ENCODE measurements at places on chromosomes 16 and 17.

DNA sequence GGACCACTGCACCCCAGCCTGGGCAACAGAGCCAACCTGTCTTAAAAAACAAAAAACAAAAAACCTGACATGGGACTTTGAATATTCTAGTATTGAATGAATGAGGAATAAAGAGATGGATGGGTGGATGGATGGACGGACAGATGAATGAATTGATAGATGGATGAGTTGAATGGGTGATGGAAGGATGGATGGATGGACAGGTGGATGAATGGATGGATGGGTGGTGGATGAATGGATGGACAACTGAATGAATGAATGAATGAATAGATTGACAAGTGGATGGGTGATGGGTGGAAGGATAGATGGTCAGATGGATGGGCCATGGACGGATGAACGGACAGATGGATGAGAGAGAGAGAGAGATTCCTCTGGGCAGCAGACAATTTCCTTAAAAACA lies 22.8 kb upstream of the CEP20 start:
- DNase-seq = no peak

DNA sequence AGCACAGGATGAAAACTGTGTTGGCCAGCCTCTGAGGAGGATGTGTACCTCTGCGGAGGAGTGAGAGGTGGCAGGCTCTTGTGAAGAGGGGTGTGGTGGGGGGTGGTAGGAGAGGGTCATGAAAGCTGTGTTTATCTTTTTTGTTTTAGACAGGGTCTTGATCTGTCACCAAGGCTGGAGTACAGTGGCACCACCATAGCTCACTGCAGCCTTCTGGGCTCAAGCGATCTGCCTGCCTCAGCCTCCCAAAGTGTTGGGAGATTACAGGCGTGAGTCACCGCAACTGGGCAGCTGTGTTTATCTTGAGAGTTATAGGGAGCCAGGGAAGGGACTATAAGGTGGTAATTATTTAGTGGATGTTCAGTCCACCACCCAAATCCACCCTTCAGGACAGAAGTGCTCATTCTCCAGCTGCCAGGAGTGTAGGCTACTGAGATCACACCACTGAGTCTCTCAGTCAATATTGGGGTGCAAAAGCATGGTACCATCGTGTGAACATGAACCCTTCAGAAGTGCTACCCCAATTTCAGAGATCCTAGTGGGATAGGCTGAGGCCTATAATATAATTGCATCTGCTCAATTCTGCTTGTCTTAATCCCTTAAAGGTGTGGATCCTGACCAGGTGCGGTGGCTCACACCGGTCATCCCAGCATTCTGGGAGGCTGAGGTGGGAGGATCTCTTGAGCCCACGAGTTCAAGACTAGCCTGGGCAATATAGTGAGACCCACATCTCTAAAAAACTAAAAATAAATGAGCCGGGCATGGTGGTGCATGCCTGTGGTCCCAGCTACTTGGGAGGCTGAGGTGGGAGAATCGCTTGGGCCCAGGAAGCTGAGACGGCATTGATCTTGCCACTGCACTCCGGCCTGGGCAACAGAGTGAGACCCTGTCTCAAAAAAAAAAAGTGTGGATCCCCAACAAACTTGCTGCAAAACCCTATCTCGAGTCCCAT lies 788 bp upstream of the EXOC3L1 start:
- no peak for DNase-seq

DNA sequence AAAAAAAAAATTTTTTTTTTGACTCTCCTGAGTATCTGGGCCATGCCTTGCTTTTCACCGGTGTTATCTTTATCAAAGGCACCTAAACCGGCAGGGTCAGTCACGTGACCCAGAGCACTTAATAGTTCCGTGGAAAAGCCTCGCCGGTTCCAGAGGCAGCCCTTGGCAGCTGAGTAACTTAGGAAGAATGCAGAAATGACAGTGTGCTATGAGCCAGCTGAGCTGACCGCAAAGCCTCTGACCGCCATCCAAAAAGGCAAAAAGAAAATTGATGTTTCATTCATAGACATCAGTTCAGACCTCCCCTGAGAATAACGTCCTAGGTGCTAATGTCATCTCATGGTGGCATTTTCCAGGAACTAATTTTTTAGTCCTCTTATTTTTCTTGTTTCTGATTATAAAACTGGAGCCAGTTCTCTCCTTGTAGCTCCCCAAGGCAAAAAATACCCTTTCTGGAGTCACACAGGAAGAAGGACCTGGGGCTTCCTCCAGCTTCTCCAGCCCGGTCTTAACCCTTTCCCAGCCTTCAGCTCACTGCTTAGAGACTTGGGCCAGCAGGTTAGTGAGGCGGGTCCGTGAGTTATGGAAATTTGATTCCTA lies 122.6 kb downstream of the SOCS1 start:
- no peak for DNase-seq

DNA sequence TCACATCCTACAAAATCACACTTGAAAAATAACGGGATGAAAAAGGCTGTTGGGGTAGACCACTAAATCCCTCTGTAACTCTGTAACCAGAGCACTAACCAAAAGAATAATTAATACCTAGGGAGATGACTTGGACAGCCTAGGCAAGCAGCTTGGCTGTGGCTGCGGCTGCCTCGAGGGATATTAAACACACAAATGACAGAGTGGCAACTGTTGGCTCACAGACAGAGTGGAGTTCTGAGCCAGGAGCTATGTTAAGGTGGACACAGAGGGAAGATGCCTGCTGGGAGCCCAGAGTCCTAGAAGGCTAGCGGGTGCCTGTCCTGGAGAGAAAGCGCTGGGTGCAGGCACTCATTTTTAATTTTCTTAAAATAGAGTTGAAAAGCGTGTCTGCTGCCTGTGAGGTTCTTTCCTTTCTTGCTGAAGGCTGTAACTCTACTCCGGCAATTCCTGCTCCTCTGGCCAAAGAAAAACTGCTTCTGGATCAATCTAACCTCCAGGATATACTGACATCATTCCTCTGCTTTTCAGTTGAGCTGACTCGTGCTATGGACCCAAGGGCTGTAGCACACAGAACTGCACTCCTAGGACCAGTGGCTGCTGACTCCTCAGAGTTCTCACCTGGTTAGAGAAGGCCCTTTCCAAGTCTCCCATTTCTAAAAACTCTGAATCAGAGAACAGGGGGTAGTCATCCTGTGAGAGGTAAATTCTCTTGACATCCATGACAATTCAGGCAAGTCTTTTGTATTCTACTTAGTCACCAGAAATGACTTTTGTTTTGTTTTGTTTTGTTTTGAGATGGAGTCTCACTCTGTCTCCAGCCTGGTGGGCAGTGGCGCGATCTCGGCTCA lies 147.9 kb downstream of the STX8 start:
- no peak for DNase-seq

DNA sequence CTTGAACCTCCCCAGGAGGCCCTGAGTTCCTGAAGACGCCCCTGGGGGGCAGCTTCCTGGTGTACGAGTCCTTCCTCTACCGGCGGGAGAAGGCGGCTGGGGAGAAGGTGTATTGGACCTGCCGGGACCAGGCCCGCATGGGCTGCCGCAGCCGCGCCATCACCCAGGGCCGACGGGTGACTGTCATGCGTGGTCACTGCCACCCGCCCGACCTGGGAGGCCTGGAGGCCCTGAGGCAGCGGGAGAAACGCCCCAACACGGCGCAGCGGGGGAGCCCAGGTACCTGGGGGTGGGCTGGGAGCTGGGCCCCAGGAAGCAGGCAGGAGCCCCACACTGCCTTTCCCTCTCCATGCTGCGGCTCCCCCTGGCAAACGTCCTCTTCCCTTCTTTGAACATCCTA lies 22.0 kb downstream of the FLYWCH1 start:
- no peak for DNase-seq

DNA sequence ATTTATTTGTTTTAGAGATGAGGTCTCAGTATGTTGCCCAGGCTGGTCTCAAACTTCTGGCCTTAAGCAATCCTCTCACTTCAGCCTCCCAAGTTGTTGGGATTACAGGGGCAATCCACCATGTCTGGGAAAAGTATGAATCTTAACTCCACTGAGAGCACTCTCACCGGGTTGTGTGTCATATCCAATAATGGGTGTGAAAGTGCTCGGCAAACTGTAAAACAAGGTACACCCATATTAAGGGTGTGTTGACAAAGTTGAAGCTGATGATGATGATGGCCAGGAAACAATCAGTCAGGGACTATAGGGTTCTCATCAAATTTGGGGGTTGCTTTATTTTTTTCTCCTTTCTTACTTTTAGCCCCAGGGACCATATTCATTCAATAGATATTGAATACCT lies 25.3 kb upstream of the TMC5 start:
- no peak for DNase-seq

- no peak for DNase-seq
Observed at GRCh38 chr17:69478916-69479315, 64.4 kb downstream of the MAP2K6 start.

GRCh38 chr17:7703584-7704479 lies 1.2 kb upstream of the EFNB3 start:
- peak; percentile 81 for DNase-seq

- DNase-seq = no peak
Observed at GRCh38 chr17:81564778-81565177, 12.6 kb upstream of the FAAP100 start.

- no peak for DNase-seq
Observed at GRCh38 chr17:51078009-51078592, 42.6 kb downstream of the SPAG9 start.

- DNase-seq = no peak
Observed at GRCh38 chr17:18129041-18129502, 20.5 kb downstream of the MYO15A start.

DNA sequence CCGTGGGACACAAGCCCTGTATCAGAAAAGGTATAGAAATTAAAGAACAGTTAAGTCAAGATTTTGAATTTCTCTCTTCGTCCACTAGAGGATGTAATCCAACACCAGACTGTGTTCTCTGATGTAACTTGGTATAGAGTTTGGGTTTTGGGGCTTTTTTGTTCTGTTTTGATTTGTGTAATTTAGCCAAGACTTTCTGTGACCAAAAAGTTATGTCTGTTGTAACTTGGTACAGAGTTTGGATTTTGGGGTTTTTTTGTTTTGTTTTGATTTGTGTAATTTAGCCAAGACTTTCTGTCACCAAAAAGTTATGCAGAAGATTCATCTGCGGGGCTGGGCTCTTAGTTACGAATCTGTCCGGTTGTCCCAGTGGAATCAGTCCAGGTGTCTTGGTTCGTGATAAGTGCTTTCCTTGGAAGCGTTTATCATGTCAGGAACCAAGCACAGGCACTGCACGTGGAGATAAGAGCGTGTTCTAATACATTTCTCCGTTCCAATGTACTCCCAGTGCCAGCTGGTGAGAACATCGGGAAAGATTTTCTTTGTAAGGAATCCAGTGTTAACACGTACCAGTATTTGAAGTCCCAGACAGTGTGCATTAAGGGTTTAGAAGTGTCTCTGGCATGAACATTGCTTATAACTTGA lies 44.1 kb upstream of the SEC14L1 start:
- DNase-seq = no peak

- DNase-seq = no peak
Observed at GRCh38 chr17:21374441-21375161, 1.6 kb upstream of the KCNJ12 start.

GRCh38 chr17:14616528-14616927 lies 315.6 kb downstream of the HS3ST3B1 start:
- no peak for DNase-seq

- no peak for DNase-seq
Observed at GRCh38 chr17:75396796-75397195, 8.7 kb downstream of the GRB2 start.

GRCh38 chr16:80387318-80387921 lies 153.4 kb upstream of the DYNLRB2 start:
- no peak for DNase-seq

GRCh38 chr17:34236281-34236892 lies 18.7 kb upstream of the CCL2 start:
- DNase-seq = no peak

DNA sequence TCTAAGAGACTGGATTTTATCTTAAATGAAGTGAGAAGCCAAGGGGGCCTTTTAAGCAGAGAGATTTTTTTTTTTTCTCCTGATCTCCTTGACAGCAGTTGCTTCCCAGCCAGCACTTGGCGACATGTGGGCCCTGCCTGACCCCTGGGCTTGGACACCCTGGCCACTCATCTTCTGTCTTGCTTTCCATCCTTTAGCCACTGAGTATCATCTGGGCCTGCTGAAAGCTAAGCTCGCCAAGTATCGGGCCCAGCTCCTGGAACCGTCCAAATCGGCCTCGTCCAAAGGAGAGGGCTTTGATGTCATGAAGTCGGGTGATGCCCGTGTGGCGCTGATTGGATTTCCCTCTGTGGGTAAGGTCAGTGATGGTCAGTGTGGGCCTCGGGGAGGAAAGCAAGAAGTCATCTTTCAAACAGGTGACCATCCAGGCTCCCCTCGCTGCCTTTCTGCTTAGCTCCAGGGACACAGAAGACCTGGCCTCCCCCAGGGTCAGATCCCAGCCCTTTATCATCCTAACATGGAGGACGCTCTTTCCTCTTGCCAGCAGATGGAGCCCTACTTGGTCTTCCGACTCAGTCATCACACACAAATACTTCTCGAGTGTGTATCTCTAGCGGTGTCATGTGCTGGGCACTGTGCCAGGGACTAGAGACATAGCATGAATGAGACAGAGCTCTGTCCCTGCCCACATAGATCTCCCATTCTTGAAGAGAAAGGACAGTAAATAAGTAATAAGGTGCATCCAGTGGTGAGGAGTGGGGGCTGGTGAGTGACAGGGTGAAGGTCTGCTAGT lies 6.1 kb downstream of the DRG2 start:
- peak; percentile 40 for DNase-seq

DNA sequence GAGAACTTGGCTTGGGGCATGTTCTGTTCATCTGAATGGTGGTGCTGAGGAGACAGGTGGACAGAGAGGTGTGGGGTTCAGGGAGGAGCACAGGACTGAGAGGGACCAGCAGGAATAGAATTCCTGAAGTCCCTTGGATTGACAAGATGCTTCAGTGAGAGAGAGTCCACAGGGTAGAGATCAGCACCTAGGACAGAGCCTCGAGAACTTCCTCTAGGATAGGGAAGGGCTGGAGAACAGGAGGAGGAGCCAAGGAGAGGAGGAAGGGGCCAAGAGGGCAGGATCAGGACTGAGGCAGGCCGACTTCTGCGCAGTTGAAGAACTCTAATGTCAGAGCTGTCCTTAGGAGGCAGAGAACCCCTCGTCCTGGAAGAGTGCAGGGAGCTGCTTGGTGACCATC lies 138.4 kb downstream of the PRKCB start:
- no peak for DNase-seq

Data from dorsolateral prefrontal cortex (tissue), 122 donors.